ENCODE measurements at places on chromosomes 6 and 20.

GRCh38 chr6:106745197-106745770 is 115.9 kb downstream of the QRSL1 start:
- DNase-seq = no peak

- DNase-seq = no peak
Measured at GRCh38 chr6:3454273-3455010, 2.4 kb downstream of the SLC22A23 start.

DNA sequence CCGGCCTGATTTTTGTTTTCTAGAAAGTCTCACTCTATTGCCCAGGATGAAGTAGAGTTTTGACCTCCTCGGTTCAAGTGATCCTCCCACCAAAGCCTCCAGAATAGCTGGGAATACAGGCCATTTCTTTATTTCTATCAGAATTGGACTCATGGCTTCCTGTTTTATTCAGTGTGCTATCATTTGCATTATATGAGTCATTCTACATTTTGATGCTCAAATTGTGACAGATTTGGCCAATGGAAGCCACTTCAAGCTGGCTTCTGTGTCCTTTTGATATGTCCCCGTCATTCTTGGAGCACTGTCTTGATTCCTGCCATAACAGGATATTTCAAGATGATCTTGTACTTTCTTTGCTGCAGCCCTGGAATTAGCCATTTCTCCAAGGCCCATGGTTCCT is 75.1 kb downstream of the CNBD2 start:
- DNase-seq = no peak

GRCh38 chr6:128282961-128283360 is 237.4 kb downstream of the PTPRK start:
- no peak for DNase-seq

DNA sequence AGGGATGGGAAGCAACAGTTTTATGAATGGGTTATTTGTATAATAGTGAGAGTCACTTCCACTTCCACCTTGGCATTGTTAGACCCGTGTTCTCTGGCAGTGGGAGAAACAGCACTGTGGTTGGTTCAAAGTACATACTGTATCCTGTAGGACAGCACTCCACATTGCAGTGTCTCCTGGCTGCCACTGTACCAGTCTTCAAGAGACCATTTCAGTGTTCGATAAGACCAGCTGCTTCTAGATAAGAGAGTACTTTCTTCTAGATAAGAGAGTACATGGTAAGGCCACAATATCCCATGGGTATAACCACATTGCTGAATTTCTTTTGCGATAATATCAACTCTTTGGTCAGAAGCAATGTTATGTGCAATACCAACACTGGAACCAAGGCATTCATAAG is 28.8 kb downstream of the FITM2 start:
- DNase-seq = no peak

DNA sequence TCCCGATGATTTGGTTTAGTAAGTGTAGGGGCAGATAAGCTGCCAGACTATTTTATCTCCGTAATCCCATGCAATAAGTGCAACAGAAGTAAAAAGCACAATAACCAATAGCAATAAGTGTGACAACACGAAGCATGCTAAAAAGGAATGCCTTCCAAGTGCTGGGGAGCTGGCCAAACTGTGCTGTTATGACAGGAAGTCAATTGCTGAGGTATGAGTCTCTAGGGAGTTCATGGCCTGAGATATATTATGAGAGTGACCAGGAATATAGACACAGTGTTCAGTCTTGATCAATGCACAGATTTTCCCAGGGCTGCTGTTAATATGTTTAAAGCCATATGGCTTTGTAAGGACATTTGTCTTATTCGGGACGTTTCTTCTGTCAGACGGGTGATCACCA is 10.5 kb upstream of the ANGPT4 start:
- no peak for DNase-seq

- no peak for DNase-seq
Measured at GRCh38 chr20:7773511-7773910, 166.7 kb downstream of the HAO1 start.

DNA sequence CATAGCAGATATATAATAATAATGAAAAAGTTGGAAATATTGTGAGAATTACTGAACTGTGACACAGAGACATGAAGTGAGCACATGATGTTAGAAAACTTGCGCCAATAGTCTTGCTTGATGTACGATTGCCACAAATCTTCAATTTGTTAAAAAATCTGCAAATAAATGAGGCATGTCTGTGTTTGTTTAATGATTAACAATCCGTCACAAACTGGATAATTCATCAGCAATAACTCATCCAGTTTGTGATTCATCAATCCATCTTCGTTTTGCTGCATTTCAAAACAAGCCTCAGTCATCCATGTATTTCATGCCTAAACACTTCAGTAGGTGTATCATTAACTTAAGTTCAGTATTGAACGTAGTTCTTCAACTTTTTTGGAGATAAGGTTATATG is 25.5 kb upstream of the SMIM26 start:
- DNase-seq = no peak

- no peak for DNase-seq
Measured at GRCh38 chr6:1987640-1988039, 257.8 kb downstream of the GMDS start.

- DNase-seq = no peak
Measured at GRCh38 chr6:157148391-157149323, 174.7 kb downstream of the TMEM242 start.

Measured in stimulated activated CD8-positive, alpha-beta memory T cell treated with anti-CD3 and anti-CD28 coated beads, Interleukin-7, amount 100 ng/mL, for 48 hours (primary cell).